ENCODE measurements at places on chromosomes 7 and 10.

- no peak for DNase-seq
These were observed 320.0 kb downstream of the EXOC4 start for GRCh38 chr7:133572843-133573242.

DNA sequence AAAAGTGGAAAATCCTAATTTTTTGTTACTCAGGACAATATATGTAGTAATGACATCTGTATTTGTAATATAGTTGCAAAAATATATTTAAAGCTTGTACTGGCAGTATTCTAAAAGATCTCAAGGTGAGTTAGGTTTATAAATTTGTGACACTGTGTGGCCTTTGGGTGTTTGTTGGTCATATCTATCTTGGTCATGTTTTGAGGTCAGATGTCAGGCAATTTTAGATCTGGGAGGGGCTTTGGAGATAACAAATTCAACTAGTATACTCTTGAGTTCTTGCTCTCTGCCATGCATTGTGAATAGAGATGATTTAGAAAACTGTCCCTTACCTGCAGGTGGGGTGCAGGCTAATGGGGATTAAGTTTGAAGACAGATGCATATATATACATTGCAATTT is 3.1 kb downstream of the TBC1D12 start:
- DNase-seq, result no peak

DNA sequence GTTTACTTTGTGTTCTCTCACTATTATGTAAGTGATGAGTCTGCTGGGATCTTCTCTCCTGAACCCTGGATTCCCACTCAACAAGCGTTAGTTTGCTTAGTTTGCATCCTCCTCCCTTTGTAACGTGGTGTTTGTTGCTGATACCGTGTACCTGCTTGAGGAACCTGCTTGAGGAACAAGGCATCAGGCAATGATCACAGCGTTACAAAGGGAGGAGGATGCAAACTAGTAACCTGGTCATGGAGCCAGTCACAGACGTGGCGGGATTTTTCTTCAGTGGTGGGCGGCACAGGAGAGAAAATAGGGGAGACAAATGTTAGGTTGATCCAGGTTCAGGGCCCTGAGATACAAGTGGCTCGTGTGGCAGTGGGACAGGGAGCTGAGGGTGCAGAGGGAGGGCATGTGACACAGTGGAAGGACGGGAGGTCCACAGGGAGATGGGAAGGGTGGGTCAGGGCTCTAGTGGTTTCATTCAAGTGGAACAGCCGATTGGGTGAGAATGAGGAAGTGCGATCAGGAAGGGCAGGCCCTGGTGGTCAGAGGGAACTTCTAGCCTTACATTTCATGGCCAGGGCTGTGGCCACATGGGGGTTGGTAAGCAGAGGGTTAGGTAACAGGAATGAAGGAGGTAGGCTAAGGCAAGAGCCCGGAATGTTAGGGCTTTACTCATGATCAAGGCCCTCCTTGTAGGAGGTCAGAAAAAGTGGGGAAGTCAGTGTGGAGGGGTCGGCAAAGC is 38.0 kb downstream of the SNX10 start:
- DNase-seq, result no peak

GRCh38 chr10:69628891-69629290 is 1.2 kb upstream of the FAM241B start:
- DNase-seq, result no peak

DNA sequence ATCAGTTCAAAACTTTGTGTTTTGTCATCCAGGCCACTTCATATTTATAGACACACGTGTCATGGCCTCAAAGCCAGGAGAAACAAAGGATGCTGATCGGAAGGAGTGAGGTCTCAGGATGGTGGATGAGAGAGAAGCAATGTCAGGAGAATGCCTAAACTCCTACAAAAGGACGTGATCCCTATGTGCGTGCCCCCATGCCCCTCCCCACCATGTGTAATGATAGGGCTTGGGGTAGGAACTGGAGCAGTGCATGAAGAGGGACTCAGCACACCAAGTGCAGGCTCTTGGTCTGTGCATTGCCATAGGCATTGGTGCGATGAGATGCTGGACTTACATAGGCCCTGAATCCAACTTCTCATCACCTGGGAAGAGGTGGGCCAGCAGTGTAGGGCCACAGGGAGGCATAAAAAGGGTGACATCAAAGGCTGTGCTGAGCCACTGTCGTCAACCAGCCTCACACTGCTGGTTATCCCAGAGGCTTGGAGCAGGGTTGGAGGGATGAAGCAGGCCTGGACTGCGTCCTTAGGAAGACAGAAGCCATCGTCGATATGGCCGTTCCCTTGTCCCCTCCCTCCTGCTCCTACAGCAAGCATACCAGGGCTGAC is 46.9 kb upstream of the GDF10 start:
- DNase-seq, result no peak

DNA sequence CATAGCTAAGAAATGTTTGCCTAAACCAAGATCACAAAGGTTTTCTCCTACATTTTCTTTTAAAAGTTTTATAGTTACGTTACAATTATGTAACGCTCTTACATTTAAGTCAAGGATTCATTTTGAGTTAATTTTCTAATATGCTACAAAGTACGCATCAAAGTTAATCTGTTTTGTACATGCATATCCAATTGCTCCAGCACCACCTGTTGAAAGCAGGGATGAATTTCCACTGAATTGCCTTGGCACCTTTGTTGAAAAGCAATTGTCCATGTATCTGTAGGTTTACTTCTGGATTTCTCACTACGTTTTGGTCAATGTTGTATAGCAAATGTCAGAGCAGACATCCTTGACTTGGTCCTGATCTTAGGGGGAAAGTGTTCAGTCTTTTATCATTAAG is 59.6 kb downstream of the NEUROG3 start:
- no peak for DNase-seq

DNA sequence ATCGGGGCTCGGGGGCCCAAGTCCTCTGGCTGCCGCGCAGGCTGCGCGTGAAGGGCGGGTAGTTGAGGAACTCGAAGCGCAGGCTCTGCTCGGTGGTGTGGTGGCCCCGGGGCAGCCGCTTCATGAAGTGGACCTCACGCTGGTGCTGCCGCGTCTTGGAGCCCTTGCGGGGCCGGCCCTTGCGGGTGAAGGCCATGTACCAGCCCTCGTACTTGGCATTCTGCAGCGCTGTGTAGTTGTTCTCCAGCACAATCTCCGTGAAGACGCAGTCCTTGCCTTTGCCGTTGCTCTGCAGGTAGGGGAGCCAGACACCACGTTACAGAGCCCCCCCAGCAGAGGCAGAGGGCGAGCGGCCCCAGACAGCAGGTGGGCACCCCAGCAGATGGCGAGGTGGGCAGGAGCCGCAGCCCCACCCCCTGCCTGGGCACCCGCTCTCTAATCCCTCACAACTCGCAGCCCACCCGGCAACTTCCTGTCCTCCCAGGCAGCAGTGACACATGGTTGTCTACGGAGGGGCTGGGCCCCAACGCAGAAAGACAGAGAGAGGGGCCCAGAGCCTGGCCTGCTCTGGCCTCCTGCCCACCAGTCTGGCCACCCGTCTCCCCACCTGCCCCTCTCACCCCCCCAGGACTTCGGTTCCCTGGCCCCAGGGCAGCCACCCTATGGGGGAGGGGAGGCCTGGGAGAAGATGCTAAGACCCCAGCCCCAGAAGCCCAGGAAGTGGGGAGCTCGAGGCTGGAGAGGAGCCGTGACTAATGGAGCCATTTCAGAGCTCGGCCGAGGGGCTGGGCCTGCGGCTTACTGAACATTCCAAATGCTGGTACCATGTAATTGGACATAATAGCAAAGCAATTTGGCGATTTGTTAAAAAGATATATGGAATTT is 5.3 kb downstream of the FGF8 start:
- no peak for DNase-seq

DNA sequence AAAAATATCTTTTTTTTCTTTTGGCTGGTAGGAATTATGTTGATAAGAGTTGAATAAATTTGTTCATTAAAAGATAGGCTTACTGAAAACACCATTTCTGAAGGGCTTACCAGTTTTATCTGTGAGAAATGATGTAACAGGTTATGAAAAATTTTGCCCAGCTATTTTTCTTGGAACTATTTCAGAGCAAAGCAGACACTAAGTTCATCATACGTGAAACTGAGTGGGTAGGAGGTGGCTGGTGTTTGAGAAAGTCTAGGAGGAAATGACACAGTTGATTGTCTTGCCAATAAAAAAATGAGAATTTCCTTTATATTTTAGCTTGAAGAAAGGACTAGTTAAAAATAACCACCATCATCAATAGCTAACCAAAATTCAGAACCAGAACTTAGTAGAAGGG is 6.2 kb upstream of the MRC1 start:
- DNase-seq, result no peak

- DNase-seq, result no peak
These were observed 7.0 kb downstream of the POLR2J start for GRCh38 chr7:102471791-102472125.

- no peak for DNase-seq
These were observed 399.5 kb downstream of the RPS24 start for GRCh38 chr10:78433076-78433595.

DNA sequence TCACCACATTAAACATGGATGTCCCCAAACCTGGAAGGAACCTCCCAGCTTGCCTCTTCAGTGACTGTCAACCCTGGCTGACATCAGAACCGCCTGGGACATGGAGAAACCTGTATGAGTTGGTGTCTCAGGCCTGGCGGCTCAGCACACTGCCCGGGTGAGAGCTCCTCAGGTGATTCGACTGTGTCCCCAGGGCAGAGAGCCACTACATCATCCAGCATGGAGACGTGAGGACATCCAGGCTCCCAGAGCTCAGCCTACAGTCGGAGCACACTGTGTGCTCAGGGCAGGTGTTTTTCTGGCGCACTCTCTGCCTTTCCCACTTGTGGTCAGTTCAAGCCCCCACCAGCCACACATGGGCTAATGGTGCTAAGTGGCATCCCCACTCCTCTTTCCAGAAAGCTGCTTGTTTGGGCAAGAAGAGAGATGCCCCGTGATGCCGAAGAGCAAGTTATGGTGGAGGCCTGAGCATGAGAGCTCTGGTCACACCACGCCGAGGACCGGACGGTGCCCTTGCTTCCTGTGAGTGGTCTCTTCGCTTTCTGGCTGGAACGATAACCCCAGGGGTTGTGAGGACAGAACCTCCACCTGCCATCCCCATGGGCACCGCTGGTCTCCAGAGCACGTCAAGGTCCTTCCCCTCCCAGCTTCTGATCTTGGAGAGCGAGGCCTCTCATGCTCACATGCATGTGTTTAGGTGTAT is 38.5 kb downstream of the AMZ1 start:
- DNase-seq, result no peak

DNA sequence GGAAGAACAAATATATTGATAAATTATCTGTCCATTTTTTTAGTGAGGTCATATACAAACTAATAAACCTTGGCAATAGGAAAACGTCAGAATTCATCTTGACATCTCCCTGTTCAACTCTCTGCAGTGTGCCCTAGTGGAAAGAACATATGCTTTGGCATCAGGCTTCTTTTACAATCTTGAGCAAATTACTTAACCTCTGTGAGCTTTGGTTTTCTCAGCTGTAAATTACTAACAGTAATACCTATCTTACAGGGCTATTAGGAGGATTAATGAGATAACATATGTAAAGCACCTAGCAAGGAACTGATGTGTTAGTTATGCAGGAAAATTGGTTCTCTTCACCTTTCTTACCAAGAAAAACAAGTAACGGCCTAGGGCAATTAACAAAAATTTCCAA is 161.8 kb downstream of the PHTF2 start:
- DNase-seq, result no peak

DNA sequence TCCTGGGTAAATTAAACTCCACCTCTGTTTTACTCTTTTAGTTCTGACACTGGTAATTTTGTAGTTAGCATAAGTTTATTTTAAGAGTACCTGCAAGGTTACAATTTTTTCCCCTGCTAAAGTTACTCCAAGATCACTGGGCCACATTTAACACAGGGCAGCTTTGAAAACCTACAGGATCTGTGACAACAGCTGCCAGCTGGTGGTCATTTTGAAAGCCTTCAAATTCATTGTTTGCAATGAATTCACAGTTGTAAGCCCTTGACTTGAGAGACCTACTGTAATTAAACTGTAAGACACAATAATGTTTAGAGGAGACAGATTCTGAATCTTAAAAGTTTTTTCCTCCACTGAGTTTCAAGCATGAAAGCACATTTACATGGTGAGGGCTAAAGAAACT is 129.6 kb downstream of the CNOT4 start:
- DNase-seq, result no peak
